NCI-H2029 treated with DMSO at 0.1 percent for 48 hours (cell line): ENCODE measurements at places on chromosomes 16 and 17.

GRCh38 chr17:68200689-68201417 lies 47.0 kb upstream of the AMZ2 start:
- peak; percentile 61 for DNase-seq

- no peak for DNase-seq
Measured at GRCh38 chr16:31265329-31266245, 5.8 kb downstream of the ITGAM start.

GRCh38 chr17:75693500-75694481 lies 26.7 kb downstream of the SAP30BP start:
- DNase-seq, result peak; percentile 69

DNA sequence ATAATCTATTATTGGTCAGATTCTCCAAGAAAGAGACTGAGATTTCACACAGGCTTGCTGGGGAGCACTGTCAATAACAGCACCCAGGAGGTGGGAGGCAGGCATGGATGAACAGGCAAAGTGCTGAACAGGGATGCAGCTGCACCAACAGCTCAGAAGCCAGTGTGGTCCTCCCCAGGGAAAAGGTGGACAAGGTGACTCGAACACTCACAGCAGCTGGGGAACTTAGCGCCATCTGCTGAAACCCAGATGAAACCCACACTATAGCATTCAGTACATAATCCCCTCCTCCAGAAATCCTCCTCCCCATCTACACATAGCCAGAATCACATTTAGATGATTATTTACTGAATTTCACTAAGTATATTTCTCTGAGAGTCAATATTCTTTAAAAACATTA lies 255.2 kb upstream of the WSB1 start:
- no peak for DNase-seq

- DNase-seq, result no peak
Measured at GRCh38 chr17:28839221-28839620, 3.4 kb downstream of the FAM222B start.

DNA sequence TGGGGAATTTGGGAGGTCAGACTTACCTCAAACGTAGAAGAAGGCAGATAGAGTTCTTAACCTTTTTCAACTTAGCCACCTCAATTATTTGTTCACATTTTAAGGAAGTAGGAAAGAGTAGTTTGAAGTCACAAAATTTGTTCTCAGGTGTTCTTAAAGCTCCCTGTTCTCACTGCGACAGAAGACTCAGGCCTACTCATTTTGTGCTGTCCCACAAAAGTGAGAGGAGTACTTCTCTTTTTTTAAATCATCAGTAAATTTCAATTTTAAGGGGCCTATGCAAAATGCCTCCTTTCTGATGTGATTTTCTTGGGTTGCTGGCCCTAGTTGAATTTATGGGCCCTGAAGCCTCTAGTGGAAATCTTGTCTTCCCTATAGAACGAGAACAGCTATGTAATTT lies 133.4 kb downstream of the MAP2K6 start:
- DNase-seq, result no peak
